LHCN-M2 (cell line): ENCODE measurements at places on chromosomes 5 and 9.

DNA sequence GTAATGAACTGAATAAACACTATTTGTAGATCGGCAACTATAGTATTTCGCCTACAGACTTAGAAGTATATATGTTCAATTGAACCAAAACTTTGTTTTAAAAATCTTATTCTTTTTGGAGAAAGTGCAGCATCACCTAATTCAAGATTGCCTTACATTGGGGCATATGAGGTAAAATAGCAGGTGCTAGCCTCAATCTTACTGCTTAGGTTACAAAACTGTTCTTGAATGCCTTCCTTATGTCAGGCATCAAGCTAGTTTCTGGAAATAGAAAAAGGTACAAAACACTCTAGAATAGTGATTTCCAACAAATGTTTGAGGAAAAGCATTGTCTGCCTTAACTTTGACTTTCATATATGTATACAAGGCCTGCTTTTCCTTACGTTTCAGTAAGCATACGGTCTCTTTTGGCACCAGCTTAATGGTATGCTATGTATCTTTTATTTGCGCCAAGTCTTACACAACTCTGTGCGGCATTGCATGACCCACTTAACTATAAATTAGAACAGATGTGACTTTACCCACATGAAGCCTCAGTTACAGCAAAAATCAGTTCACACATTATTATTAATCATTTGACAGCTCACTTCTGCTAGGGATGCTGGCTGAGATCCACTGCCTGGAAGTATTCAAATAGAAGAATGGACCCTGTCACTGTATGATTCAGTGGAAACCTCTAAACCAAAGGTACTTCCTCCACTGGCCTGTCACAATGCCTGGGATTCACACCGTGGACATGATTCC, 174.1 kb downstream of the PRELID2 start:
- DNase-seq: no peak

DNA sequence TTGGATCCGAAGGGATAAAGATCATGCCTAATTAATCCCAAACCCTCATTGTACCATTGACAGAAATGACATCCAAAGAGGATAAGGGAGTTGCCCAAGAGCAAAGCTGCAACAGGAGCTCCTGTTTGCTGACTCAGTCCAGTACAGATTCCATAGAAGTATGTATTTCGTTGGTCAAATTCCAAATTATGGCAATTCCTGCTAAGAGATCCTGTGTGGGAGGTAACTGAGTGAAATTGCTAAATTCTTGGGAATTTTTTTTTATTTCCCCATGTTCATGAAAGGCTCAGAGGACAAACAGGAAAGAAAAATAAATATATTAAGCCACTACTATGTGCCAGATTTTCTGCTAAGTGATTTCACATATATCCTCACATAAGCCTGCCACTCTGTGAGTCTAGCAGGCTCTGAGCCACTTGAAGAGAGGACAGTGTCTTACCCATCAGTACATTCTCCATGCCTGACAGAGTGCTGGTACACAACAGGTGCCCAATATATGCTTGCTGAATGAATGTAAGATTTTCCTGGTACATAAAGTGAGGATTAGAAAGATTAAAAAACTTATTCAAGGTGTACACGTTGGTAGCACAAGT, 132.7 kb downstream of the GLIS3 start:
- peak; percentile 55 for DNase-seq

DNA sequence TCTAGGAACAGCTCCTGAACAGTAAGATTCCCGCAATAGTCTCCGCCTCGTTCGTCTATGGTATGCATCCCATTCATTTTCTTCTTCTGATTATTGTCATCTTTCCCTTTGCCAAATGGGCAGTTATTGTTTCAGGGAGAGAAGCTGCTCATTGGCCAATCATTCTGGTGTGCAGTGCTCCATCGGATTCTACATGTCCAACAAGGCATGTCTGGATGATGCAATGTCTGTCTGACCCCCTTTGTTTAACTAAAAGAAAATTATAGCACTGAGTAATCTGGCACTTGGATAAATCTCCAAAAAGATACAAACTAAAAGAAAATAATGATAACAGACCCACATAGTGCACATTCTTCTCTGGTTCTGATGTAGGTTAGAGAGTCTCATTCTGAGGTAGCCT, 515.6 kb upstream of the DMAC1 start:
- no peak for DNase-seq

- no peak for DNase-seq
Observed at GRCh38 chr9:11709567-11709966, 983.6 kb upstream of the TYRP1 start.

GRCh38 chr5:81794226-81794625, 43.3 kb upstream of the SSBP2 start:
- DNase-seq: no peak

DNA sequence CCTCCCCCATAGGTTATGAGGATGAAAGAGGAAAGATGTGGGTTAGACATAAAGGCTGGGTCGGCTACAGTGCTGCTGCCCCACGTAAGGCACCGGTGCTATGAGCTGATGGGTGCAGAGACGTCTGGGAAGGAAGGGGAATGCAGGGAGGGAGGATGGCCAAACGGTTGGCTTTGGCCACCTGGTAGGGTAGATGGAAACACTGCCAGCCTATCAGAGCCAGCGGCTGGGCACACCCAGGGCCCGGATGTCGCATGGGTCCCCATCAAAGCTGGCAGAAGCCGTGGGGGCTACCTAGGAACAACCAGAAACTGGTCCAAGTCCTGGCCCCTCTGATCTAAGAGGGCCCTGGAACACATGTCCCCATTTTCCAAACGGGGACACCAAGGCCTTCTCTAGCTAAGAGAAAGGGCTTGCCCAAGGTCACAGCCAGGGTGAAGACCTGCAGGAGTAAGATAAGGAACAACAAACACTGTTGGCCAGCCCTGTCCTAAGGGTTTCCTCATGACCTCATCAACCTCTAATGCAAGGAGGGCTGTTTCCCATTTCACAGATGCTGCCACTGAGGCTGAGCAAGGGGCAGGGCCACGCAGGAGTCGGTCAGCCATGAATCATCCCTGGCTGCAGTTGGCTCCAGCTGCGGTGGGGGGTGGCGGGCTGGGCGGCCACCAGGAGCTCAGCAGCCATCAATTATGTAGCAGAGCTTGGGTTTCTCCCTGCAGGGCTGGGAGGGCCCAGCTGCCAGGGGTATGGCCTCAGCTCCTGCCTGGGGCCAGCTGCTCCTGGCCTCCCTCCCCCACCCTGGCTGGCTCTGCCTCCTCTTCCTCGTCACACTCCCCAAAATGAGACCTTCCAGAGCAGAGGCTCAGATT, 4.9 kb downstream of the SH3GLB2 start:
- DNase-seq: peak; percentile 94

GRCh38 chr9:114539701-114540380, 34.6 kb upstream of the WHRN start:
- DNase-seq: no peak

GRCh38 chr5:25669645-25670401, 1025.0 kb upstream of the CDH10 start:
- DNase-seq: no peak

DNA sequence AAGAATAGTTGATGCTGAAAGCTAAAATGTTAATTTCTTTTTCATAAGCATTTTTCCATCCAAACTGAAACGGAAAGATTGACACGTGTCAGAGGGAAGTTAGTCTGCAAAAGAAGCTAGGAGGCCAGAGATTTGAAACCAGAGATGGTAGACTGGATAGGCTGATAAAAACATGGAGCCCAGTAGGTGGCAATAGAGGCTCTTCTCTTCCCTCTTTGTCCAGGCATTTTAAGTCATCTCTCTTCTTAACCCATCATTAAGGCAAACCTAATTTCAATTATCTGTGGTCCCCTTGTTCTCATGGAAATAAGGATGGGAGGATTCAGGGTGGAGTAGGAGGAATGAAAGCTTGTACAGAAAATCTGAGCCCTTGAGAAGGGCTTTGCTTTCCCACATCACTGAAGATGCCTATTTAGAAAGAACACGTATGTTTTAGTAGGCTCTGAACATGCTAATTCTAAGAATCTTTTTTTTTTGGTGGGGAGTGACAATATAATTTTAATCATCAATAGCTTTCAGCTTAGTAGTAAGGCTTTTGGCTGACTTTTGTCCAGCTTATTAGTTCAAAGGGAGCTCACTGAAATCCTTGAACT, 66.6 kb downstream of the ZNF474 start:
- DNase-seq: peak; percentile 47

- DNase-seq: peak; percentile 64
Observed at GRCh38 chr5:10199692-10200091, 50.0 kb downstream of the ATPSCKMT start.

GRCh38 chr5:24161559-24161958, 483.2 kb downstream of the CDH10 start:
- DNase-seq: no peak

- no peak for DNase-seq
Observed at GRCh38 chr9:130735566-130735965, 42.0 kb downstream of the EXOSC2 start.

GRCh38 chr9:14231196-14231990, 82.5 kb downstream of the NFIB start:
- DNase-seq: no peak

- DNase-seq: no peak
Observed at GRCh38 chr5:169253071-169253470, 47.9 kb downstream of the SLIT3 start.

DNA sequence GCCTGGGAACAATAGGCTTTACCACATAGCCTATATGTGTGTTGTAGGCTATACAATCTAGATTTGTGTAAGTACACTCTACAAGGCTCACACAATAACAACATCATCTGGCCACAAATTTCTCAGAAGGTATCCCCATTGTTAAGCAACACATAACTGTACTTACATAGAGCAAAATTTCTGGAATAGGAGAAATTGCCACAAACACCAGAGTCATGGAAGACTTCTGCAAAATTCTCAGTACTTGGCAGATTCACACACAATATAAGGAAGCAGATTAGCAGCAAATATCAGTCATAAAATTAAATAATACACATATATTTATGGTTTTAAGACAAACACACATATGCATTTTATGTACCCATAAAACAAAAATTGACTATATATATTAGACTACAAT, 16.4 kb downstream of the GNAQ start:
- DNase-seq: no peak

DNA sequence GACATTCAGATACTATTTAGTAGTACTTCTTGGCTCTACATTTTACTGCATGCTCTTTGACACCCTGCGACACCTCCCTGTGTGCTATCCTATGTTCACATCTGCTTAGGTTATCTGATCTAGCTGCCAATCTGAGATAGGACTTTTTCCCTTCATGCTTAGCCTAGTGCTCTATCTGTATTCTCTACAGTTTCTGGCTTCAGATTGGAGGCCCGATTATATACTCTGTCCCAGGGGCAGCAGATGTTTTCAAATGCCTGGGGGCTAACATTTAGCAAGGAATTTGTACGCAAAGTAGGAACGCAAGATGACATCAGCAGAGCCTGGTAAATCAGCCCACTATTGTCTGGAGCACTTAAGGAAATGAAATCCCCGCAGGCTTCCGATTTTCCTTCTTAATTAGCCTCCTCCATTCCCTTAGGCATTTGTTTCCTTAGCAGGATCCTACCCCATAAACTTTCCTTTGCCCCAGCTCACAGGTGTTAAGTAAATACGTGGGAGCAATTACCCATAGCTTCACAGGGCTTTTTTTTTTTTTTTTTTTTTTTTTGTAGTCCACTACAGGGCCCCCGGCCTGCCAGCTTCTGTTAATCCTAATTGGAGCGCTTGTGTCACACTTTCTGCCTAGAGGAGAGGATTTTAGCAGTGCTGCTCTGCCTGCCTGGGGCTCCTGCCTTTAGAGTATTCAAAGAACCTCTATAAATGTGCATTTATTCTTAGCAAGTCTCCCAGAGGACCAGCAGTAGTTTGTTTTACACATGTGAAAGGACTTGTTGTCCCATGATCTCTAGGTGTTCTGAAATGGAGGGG, 61.1 kb upstream of the LPAR1 start:
- DNase-seq: no peak

DNA sequence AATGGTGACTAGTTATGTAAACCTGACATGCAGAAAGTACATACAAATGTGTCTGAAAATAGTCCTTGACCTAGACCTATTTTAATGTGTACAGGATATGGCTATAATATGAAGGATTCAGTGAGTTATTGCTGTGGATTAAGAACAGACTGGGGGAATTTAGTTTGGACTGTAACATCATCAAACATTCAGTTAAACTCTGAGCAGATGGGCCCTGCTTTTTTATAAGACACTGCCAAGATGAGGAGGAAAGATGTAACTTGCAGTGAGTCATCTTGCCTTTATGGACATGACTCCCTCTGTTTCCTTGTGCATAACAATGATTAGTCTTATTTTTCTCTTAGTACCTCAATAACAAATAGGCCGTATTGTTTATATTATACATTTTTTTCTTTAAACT, 12.2 kb downstream of the PPP3R2 start:
- peak; percentile 54 for DNase-seq

DNA sequence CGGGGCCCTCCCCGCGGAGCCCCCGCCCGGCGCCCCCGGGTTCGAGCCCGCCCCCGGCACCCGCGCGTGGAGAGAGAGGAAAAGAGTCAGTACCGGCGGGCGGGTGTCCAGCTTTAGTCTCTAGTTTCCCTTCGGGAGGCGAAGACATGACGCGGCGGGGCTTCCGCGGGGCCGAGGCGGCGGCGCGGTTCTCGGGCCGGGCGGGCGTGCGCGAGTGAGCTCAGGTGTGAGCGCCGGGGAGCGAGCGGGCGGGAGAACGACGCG, 181 bp downstream of the DAP start:
- no peak for DNase-seq

GRCh38 chr9:30411571-30411970, 1972.9 kb upstream of the ACO1 start:
- no peak for DNase-seq

- DNase-seq: no peak
Observed at GRCh38 chr5:175524211-175524610, 45.9 kb downstream of the SFXN1 start.

- peak; percentile 49 for DNase-seq
Observed at GRCh38 chr9:120876842-120877240, at the start of gene PHF19. TSS of gene PHF19 (minus strand) at chr9:120877188. CDS start at chr9:120874741, 2,447 bp downstream.

DNA sequence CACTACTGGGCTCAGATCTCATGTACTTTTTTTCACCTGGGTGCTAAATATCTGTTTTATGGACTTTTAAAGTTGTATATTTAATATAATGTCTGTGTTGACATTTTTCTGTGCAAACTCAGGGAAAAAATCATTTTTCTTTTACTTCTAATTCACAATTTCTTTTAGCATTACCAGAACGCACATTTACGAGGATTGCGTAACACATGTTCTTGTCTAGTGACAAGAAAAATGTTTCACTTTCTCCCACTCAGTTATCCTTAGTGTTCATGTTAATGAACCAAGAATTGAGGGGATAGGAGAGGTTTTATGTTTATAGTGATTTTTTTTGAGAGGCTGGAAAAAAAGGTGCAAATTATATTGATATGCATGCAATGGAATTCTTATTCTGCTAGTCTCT, 86.3 kb upstream of the PJA2 start:
- DNase-seq: no peak

DNA sequence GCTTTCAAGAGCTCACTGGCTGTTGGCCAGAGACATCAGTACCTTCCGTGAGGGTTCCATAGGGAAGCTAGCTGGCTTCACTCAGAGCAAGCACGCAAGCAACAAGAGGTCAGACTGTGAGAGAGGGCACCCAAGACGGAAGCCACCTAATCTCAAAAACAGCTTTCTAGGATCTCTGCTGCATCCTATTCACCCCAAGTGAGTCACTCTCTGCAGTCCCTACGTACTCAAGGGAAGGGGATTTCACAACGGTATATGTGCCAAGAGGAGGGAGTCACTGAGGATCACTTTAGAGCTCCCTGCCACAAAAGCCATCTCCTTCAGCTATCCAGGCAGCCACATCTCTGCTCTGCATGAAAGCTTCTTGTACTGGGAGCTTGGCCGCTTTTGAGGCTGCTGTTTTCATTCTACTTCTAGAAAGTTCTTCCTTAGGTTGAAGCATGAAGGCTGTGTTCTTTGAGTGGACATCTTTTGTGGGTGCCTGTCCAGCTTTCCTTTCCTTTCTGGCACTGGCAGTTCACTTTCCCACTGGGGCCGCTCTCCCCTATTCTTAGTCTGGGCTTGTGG, 249.5 kb downstream of the MAN2A1 start:
- peak; percentile 33 for DNase-seq
